ENCODE measurements at places on chromosomes 2 and 18.

DNA sequence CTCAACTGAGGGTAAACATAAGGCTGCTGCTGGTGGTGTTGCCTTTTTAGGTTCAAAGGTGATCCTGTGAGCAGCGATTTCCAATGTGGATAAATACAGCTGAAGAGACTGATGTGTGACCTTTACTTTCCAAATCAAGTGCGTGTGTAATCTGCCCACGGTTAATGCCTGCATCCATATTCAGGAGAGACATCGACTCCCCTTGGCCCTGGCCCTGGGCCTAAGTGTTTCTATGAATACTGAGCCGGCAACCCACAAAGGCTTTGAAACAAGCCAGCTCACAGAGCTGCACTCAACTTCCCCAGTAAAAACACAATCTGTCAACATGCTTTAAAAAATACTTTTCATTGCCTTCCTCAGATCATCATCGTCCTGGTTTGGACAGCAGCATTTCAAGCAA, 1026.6 kb downstream of the TMEM182 start:
- DNase-seq, result no peak

GRCh38 chr2:130826419-130826818, 10.3 kb upstream of the ARHGEF4 start:
- DNase-seq, result no peak

- no peak for DNase-seq
These were observed 97.1 kb downstream of the MAPK4 start for GRCh38 chr18:50656841-50657470.

GRCh38 chr2:117956036-117956796, 57.7 kb downstream of the CCDC93 start:
- no peak for DNase-seq

DNA sequence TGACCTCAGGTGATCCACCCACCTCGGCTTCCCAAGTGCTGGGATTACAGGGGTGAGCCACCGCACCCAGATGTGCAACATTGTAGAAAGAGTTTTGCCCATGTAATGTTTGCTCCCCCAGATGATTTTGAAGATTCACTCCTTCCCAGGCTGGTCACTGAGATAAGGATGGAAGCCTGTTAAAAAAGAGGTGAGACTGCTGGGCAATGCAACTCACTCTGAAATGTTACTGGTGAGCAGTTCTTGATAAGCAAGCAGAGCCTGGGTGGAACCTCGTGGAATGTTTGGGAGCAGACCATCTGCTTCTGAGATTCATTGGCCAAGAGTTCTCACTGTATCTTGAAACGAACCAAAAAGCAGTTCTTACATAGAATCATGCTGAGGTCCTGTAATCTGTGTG, 19.7 kb downstream of the GRP start:
- no peak for DNase-seq

DNA sequence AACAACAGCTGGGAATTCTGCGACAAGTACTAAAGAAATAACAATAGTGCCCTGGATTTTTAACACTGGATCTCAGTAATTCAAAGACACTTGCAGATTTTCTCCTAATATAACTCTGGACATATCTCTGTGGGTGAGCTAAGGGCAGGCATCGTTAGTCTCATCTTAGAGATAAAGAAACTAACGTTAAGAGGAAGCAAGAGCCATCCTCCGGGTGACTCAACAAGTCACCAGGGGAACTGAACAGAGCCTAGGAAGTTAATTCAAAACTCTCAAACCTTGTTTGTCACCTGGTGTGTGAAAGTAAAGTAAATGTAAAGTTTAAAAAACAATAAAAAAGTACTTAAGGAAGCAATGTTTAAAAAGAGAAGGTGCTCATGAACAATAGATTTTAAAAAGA, 41.6 kb upstream of the NRP2 start:
- DNase-seq, result no peak

GRCh38 chr2:236919209-236919608, 166.5 kb upstream of the COPS8 start:
- DNase-seq, result no peak

GRCh38 chr18:39693359-39693758, 2127.8 kb upstream of the CELF4 start:
- no peak for DNase-seq

GRCh38 chr18:59238385-59238784, 18.4 kb downstream of the GRP start:
- no peak for DNase-seq

GRCh38 chr2:96142217-96143113, 2.8 kb downstream of the DUSP2 start:
- DNase-seq, result peak; percentile 20

DNA sequence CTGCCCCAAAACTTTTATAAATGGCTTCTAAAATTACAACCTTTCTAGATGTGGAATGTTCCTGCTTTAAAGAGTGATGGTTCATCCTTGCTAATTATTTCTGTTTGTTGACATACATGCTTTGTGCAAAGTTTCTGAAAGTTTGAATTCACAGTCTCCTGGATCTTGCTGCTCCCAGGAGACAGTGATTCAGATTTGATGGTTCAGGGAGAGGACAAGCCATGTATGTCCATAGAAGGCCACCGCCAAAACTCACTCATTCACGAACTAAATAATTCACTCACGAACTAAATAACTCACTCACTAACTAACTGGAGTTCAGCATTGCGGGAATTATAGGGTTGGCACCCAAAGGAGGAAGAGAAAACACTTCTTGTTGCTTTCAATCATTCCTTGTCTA, 416.5 kb upstream of the ZEB2 start:
- DNase-seq, result no peak

DNA sequence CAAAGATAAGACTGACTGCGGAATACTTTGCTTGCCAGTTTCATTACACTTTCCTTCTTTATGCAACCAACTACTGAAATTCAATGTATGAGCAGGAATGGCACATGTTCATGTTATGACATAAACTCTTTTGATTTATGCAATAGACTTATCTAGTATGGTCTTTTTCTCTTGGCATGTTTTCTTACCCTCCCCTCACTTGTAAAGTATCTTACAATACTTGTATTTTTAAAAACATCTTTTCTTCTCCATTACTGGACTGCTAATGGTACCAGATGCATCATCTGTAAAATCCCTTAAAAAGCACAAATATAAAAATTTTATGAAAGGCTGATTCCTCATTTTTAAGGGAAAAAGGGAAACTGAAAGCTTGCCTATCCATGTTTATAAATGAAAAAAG, 373.8 kb downstream of the ZEB2 start:
- DNase-seq, result no peak

GRCh38 chr2:231597014-231597611, 4.4 kb downstream of the TEX44 start:
- peak; percentile 64 for DNase-seq

DNA sequence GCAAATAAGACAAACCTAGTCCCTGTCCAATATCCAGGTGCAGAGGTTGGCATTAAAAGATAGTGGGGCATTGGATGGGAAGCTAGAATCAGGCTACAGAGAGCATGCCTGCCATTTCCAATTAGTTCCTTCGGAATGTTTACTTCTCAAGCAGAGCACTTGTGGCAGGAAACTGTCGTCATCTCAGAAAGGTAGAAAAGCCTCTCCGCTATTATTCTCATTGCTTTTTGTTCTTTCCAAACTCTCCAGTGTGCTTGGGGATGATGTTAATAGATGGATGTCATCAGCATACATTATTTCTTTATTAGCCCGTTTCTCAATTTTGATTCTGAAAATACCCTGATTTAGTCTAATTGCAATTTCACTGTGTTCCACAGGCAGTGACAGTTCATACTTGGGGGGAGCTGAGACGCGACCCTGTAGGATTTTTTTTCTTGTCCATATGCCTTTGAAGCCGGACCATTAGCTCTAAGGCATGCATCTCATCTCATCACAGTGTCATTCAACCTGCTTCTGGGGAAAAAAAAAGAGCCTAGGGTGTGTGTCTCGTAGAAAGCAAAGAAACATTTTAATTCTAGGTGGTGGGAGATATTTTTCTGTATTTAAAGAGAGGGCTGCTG, 7.7 kb downstream of the ASB18 start:
- DNase-seq, result no peak

- peak; percentile 86 for DNase-seq
These were observed 756 bp upstream of the OST4 start for GRCh38 chr2:27071990-27072830.

GRCh38 chr2:70141902-70142589, 48.8 kb downstream of the C2orf42 start:
- no peak for DNase-seq

GRCh38 chr2:39780825-39781600, 2.0 kb upstream of the THUMPD2 start:
- no peak for DNase-seq

DNA sequence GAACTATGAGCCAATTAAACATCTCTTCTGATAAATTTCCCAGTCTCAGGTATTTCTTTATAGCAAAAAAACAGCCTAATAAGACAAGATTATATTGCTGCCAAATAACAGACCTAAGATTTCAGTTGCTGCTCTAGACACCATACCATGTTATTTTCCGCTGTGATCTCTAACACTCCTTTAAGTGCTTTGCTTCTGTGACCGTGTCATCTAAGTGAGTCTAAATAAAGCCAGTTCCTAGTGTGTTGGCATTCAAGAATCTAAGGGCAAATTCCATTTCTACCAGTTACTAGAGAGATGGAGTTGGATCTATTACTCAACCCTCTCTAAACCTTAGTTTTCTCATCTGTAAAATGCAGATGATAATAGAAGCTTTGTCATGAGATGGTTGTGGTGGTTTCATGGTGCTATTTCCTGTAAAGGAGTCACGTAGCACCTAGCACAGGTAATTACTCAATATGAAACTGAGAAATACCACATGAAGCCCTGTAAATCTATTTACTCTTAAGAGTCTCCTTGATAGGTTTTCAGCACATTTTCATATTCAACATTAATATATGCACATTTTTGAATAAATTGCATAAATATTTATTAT, 40.5 kb downstream of the SPHKAP start:
- no peak for DNase-seq

DNA sequence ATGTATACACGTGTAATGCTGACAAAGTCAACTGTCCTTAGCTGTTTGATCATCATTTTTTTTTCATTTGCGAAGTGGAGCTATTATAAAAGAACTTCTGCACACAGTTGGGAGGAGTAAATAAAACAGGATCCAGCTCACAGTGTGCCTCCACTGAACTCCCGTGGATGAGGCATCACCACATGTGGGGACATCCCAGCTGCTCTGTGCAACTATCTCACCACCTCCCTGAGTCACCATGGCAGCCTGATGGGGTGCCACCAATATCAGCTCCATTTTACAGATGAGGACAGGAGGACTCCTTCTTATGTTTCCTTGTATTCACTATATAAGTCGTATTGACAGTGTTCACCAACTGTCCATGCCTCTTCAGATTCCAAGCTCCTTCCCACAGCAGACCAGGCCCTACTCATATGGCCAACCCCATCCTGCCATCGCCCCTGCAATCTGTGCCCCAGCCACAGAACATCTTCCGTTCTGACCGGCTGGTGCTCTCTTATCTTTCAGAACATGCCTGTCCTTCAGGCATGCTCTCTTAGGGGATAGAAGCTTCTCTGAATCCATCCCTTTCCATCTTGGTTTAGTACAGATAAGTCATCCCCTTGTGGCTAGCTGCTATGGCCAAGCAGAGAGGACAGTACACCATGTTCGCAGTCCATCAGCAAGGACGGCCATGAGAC, 288.1 kb downstream of the RNF144A start:
- no peak for DNase-seq

GRCh38 chr2:102041351-102041750, 49.6 kb downstream of the IL1R2 start:
- no peak for DNase-seq

GRCh38 chr18:28095041-28095440, 81.9 kb downstream of the CDH2 start:
- no peak for DNase-seq

DNA sequence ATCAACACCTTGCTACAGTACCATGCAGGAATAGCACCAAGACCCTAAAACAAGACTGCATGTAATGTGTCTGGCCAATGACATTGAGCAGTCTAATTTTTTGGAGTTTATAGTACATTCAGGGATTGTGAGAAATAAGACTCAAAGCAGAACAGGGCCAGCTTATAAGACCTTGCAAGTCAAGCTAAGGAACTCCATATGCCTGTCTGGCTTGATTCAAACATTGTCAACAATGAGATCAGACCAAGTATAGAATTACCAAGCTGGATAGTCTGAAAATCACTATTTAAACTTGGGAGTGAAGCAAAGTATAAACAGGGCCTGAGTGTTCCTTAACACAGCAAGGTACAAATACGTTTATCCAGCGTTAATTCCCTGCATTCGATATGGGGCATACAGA, 370.9 kb downstream of the CNTNAP5 start:
- no peak for DNase-seq

GRCh38 chr18:42882122-42882521, 233.4 kb downstream of the RIT2 start:
- DNase-seq, result no peak

GRCh38 chr2:104340162-104340561, 513.8 kb upstream of the POU3F3 start:
- no peak for DNase-seq

GRCh38 chr2:54402350-54402749, 53.8 kb upstream of the SPTBN1 start:
- DNase-seq, result peak; percentile 63

GRCh38 chr2:212539072-212539880, 674 bp upstream of the ERBB4 start:
- peak; percentile 77 for DNase-seq

DNA sequence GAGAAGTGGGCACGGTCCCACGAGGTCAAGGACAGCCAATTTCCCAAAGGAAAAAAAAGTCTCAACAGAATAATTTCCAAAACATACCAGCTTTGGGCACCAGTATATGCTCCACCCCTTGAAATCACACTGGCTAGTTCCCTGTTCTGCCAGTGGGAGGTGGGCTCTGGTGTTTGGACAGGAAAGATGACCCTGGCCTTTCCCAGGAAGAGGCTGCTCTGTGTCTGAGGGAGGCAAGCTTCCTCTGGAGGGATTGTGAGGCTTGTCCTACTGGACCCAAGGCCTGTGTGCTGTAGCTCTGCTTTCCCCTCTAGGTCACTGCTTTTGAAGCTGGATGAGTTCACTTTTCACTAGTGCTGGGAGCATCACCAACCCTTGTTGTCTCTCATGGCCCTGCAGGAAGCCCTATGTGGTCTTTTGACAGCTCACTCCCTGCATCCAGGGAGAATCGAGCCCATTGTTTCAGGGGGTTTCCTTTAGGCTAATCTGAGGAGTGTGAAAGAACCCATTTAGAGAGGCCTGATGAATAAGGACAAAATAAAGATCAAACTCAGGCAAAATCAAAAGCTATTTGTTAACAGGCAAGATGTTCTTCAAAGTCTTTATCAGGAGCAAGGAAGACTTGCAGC, 36.3 kb downstream of the CXCR4 start:
- no peak for DNase-seq

Measured in left ventricle myocardium superior (tissue), 1 donor.